ENCODE measurements at places on chromosomes 3 and 15.

DNA sequence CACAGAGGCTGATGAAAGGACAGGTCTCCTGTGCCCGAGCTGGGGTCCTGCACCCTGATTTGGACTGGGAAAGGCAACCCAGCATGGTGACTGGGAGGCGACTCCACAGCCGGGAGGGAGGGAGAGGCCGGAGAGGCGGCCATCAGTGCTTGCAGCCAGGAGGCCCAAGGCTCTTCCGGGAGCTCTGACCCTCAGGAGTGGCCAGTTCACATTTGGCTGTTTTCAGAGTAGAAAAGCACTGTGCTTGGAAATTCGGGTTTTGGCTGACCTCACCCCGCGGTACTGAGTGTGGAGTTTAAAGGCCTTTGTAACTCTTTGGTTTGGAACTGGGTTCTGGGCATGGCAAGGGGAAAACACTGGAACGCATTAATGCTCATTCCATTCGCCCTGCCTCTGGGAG, 31.9 kb downstream of the SMAD6 start:
- no peak for DNase-seq

DNA sequence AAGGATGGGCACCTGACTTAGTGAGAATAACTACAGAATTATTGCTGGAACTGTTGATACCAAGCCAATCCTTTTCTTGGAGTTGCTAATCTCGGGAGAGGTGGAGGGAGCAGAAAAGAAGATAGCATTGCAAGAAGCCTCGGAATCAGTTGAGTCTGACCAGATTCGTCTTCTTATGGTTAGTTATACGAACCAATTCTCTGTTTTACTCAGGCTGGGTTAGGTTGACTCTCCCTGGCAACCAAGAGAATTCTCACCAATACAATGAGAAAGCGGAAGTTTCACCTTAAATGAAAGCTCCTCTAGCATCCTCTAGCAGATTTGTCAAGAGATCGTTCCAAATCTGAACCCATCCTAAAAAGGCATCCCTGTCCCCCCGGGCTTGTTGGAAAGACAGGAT, 43.5 kb upstream of the UBE2E1 start:
- no peak for DNase-seq

- no peak for DNase-seq
Observed at GRCh38 chr3:16369276-16369675, 104.3 kb downstream of the OXNAD1 start.

GRCh38 chr3:184559336-184559735, 2.2 kb upstream of the EPHB3 start:
- DNase-seq: no peak

DNA sequence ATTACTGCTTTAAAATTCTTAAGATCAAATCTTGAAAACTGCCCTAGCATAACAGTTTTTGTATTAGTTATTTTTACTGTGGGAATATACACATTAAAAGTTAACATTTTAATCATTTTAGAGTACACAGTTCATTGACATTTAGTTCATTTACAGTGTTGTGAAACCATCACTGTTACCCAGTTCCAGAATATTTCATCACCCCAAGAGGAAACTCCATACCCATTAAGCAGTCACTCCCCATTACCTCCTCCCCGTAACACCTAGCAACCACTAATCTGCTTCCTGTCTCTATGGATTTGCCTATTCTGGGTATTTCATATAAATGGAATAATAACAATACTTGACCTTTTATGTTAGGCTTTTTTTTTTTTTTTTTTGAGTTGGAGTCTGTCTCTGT, 164.1 kb upstream of the LRRFIP2 start:
- no peak for DNase-seq

GRCh38 chr3:19596408-19596807, 337.6 kb downstream of the EFHB start:
- DNase-seq: no peak

GRCh38 chr3:111035902-111036301, 35.7 kb upstream of the NECTIN3 start:
- no peak for DNase-seq

DNA sequence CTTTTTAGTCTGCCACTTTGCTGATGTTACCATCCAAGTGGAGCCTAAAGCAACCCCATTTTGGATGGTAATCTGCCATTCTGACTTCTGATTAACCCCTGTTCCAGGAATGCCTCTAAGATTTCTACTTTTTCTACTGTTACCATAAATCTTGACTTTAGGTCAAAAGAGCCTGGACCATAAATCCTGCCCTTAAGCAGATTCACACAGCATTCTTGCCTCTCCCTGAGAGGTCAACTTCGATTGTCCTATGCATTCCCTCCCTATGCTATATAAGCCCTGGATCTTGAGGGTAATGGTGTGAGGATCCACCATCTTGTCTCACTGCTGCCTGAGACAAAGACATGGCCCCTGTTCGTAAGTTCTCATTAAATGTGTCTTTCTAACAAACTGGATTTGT, 177.3 kb downstream of the GABRB3 start:
- no peak for DNase-seq

DNA sequence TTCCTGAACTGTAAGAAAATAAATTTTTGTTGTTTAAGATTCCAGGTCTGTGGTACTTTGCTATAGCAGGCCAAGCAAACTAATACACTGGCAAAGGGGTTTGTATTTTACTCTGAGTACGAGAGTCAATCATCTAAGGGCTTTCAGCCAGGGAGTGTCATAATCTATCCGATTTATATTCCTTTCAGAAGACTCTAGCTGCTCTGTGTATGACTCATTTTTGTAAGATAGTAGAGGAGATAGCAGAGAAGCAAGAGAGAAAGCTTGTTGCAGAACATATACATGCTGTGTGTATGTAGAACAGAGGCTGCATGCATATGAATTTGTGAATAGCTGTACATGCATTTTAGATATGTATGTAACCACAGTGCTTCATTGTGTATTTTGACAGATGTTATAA, 577.9 kb upstream of the EPHA6 start:
- DNase-seq: no peak

DNA sequence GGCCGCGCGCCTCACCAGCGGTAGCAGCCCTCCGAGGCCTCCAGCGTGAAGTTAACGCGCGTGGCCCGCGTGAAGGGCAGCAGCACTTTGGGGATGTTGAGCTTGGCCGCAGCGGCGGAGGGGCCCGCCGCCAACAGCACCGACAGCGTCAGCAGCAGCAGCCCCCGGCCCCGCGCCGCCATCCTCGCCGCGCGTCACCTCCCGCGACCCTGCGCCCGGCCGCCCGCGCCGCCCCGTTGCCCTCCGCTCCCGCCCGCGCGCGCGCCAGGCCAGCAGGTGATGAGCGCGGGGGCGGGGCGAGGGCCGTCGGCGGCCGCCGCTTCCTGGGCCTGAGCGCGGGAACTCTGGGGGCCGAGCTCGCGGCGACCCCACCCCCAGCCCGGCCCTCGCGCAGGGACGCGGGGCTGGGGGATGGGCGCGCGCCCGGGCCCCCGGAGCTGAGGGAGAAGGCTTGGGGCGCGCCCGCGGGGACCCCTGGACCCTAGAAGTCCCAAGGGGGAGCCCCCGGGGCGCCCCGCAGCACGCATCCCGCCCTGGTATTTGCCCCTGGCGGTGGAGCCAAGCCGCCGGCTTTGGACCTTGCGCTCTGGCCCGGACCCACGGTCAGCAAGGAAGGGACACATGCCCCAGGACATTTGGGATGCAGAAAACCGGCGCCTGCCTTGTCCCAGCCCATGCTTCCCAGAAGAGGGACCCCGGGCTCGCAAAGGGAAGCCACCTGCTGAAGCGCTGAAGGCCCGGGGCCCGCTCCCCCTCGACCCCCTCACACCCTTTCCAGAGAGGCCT, at the start of gene NUP210:
Gene NUP210, minus strand, starts transcription at position 278 of the 786 bp plus-strand sequence. Its CDS starts 96 bp downstream, at position 182.
- DNase-seq: no peak

DNA sequence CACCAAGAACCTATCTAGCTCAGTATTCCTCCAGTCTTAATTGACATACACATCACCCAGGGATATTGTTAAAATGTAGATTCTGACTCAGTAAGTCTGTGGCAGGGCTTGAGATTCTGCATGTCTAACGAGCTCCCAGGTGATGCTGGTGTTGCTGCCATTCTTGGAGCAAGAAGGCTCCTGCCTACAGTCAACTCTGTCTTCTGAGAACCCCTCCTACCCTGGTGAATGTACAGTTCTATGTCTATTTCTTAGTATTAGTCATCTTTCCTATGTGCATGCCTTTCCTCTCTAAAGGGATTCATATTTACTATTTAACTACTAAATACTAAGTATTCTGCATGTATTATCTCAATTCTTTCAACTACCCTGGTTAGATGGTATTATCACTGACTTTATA, 268.7 kb downstream of the EDEM1 start:
- DNase-seq: no peak

- DNase-seq: no peak
Observed at GRCh38 chr15:34953851-34954250, 15.7 kb downstream of the AQR start.

- no peak for DNase-seq
Observed at GRCh38 chr15:70495991-70496599, 267.3 kb downstream of the UACA start.

GRCh38 chr3:171825222-171825828, 15.0 kb upstream of the PLD1 start:
- DNase-seq: peak; percentile 81

- DNase-seq: no peak
Observed at GRCh38 chr3:86887876-86888275, 103.1 kb downstream of the VGLL3 start.

GRCh38 chr3:27752926-27753325, 30.8 kb upstream of the EOMES start:
- DNase-seq: no peak

DNA sequence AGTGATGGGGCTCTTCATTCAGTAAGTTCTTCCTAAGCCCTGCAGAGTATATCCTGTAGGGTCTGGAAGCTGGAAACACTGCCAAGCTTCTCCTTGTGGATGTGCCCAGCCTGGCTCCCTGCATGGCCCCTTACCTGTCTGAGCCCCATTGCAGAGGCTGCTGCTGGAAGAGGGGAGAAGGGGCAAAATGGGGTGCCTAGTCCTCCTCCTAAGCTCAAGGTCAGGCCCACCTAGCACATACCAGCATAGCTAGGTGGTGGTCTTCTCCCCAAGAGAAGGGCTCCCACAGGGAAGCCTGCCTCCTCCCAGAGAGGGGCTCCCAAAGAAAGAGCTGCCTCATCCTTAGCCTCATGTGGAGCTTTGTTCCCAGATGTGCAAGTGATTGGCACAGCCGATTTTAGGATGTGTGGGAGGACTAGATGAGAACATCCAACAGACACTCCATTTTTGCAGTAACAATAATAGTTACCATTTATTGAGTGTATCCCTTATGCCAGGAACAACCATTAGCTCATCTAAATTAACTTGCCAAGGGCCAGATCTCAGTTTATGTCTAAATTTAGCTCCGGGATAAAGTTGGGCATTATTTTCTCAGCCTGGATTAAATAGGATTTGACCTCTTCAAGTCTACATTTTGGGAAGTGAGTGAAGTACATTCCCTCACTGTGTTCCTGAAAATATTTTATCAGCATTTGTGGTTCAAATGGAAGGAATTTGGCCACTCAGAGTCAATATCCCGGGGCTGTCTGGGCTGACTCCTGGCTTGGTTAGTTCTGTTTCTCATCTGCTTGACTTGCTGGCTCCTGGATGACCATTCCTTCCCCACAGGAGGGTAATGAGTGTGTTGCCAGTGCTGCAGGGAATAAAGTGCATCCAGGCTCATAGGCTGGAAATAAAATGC, 291.1 kb upstream of the ROPN1 start:
- peak; percentile 36 for DNase-seq

DNA sequence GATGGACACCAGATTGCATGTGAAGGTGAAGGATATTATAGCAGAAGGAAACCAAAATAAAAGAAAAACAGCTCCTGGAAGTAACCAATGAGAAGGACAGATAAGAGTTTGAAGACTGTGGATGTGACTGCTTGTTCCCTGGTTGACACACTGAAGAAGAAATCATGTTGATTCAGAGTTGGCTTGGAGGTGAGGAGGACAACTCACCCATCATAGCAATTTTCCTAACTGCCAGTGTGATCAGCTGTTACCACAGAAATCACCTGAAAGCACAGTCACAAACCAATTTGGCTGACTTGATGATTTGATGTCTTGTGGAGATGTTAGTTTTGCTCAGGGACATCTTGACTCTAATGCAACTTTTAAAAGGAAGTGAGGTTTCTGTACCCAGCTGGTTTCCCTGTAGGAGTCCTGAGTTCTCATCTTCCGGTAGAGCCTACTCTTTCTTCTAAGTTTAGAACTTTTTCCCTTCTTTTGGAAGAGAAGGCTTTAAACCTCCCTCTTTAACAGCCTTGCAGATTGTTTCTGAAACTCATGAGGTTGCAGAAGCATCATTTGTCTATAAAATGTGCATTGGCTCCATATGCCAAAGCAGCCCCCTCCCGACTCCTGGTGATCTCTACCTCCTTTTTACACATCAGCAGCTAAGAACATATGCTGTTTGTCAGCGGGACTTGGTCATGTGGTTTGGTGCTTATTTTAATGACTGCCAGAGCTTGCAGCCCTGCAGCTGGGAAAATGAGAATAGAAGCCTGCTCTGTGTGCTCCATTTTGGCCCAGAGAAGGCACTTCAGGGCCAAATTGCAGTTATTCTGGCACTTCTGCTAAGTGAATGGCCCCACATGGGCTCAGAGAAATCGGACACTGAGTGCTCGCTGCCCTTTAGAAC, 10.3 kb downstream of the ATG7 start:
- no peak for DNase-seq

DNA sequence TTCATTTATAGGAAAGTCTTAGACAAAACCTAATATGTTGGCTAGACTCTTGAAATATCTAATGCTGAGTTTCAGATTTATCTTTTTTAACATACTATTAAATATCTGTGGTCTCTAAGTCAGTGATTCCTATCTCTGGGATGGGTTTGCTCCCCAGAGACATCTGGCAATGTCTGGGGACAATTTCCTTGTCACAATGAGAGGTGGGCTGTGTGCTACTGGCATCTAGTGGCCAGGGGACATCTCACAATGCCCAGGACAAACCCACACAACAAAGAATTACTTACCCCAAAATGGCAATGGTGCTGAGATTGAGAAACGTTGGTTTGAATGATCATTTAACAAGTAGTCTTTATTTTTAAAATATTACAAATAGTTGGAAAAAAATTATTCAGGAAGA, 602.1 kb downstream of the MAGI1 start:
- DNase-seq: no peak

- peak; percentile 98 for DNase-seq
Observed at GRCh38 chr3:156388497-156389448, 166.1 kb downstream of the SSR3 start.

DNA sequence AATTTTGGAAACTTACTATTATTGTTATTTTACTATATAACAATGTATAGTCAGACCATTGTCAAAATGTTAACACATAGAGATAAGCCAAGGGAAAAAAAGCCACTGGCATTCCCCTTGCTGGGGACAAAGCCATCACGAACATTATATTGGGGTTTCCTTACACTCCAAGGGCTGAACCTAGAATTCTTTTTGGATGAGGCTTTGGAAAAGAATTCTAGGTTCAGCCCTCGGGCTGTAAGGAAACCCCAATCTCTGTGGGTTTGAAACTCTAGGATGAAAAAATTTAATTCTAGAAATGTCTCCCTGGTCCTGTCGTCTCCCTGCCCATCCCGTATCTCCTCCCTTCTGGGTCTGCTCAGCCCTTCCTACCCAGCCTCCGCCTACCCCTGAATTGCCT, 67.0 kb upstream of the SMAD6 start:
- DNase-seq: no peak

- DNase-seq: no peak
Observed at GRCh38 chr3:128329491-128330213, 137.0 kb downstream of the DNAJB8 start.

GRCh38 chr15:58086491-58086890, 21.0 kb upstream of the ALDH1A2 start:
- no peak for DNase-seq

GRCh38 chr3:148226246-148226645, 471.5 kb upstream of the AGTR1 start:
- no peak for DNase-seq

GRCh38 chr15:83064859-83065258, 2.2 kb downstream of the BTBD1 start:
- no peak for DNase-seq

Measured in GM04504 (cell line).